Activated T-cell treated with anti-CD3 and anti-CD28 coated beads for 24 hours (primary cell): ENCODE measurements at places on chromosomes 12 and 14.

DNA sequence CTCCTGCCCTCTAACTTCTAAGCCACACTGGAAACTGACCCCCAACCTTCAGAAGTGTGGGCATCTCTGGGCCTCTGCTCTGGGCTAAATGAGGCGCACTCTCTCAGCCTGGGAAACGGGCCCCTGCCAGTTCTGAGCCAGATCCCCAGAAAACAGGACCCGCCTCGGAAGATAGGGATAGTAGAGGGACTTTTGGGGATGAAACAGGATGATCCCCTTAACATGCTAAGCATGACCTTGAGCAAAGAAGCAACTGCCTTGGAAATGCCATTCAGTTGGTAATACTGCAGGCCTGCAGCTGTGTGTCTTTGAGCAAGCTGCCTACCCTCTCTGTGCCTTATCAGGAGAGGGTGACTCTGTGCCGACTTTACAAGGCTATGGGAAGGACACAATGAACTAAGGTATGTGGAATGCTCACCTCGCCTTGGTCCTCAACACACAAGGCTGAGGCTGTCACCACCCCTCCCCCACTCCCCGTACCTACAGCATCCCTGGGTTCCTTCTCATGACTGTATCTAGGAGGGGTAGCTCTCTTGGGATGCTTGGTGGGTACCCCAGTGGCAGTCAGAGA, 54.0 kb downstream of the NCOR2 start:
- DNase-seq = no peak

DNA sequence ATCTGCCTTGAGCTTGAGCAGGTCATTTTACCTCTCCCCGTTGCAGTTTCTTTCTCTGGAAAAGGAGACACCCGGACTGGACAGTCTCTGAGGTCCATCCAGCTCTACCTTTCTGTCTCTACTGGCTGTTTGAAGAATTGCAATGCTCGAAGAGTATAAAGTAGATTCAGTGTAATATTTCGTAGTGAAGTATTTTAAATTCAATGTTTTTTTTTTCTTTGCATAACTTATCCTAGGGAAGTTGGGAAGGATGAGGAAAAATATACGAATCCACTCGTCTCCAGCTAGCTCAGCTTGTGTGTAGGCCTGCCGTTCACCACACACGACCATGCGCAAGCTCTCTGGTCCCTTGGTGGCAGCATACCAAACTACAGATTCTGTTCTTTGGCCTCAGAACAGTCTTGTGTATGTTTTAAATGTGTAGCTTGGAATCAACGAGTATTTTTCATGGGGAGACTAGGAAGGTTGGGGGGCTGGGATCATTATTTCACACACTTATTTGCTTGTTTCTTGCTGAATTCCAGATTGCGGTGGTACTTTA, 307.9 kb downstream of the CACNA1C start:
- DNase-seq = no peak

- DNase-seq = no peak
Measured at GRCh38 chr12:7751394-7751793, 4.2 kb upstream of the CLEC4C start.

GRCh38 chr12:112149596-112149995, 24.2 kb downstream of the TRAFD1 start:
- DNase-seq = no peak

DNA sequence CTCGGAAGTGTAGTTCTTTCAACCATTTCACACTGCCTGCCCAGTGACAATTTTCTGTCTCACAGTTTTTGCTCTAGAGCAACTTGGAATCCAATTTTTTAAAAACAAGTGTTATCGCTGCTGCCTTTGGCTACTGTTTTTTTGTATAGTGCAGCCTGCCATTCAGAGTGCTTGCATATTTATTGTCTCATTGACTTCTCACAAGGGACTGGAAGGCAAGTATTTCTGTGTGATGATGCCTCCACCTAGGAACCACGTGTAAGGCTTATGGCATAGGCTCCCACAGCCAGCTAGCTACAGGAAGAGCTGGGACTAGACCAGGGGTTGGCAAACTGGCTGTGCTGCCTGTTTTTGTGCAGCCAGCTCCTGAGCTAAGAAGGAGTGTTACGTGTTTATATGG, 903 bp downstream of the PARPBP start:
- DNase-seq = no peak

GRCh38 chr14:33357225-33358010, 418.7 kb downstream of the NPAS3 start:
- DNase-seq = no peak

DNA sequence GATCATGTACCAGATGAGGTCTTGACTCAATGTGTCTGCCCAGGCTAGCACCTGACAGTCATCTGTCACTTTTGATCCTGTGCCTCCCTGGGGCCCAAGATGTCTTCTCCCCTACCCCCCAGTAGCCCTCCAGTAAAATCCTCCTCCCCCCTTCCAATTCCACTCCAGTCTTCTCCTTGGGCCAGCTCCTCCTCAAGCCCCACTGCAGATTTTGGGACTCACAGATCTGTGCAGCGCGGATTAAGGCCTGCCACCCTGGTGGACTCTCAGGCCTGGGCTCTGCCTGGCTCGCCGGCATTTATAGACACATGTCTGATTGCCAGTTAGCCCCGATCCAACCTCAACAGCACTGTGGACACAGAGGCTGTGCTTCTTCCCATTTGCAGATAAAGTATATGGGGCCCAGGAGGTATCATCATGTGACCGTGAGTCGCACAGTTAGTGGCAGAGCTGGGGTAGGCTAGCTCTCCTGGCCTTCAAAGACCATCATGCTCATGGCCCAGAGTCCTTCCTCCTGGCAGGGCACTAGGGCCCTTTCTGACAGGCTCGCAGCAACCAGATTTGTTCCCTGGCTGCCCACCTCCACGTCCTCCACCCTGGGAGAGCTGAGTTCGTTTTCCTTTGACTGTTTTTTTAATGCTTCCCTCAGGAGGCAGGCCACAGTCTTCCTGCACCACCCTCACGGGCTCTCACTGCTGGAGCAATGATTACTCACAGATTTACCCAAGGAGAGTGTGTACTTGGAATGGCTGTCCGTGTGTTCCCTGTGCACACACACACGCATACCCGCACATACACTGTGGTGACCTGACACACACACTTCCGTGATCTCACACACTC, 98.3 kb upstream of the DIO3 start:
- DNase-seq = no peak
